ENCODE measurements at places on chromosomes 11 and 22.

DNA sequence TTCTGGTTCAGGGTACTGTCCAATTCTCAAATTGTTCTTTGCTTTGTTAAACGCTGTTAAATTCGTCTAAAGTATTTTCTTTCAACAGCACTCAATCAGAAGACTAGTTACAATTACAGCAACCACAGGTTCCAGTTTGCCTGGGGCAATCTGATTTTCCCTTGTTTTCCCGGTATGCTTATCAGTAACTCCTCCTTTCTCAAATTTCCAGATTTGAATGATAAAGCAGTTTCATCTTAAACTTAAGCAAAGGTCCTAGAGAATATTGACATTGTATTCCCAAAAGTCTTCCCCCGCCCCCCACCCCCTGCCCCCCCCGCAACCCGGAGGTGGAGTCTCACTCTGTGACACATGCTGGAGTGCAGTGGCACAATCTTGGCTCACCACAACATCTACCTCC lies 10.5 kb upstream of the USP28 start:
- no peak for DNase-seq

GRCh38 chr11:8800520-8801110 lies 110.4 kb upstream of the AKIP1 start:
- DNase-seq: no peak

- DNase-seq: no peak
Measured at GRCh38 chr11:45037434-45038005, 86.8 kb upstream of the TP53I11 start.

GRCh38 chr11:60455531-60456042 lies at the start of gene MS4A1:
Gene MS4A1 (plus strand): TSS chr11:60455847. CDS start chr11:60462375, 6,528 bp downstream.
- DNase-seq: no peak

DNA sequence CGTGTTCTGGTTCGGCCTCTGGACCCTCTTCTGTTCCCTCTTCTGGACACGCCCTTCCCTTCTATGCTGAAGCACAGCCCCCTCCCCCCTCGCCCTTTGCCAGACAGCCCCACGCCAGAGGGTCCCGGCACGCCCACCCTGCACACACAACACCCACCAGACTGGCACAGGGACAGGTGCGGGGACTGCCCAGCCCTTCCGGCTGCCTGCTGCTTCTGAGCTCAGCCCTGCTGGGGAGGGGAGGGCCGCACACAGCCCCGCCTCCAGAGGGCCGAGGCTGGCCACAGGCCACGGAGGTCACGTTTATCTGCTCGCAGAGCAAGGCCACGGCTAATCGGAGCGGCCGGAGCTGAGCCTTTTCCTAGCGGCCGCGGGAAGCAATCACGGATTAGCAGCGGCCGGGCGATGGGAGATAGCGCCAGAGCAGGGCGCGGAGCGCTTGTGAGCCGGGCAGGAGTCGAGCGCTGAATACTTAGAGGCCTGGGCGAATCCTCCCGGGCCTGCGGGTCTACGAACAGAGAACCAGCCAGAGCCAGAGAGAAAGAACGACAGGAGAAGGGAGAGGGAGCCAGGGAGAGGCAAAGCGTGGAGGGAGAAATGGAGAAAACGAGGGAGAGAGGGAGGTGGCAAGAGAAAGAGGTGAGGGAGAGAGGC lies 21.5 kb downstream of the OTUB1 start:
- DNase-seq: no peak

- no peak for DNase-seq
Measured at GRCh38 chr11:83257761-83258168, 28.4 kb downstream of the CCDC90B start.

DNA sequence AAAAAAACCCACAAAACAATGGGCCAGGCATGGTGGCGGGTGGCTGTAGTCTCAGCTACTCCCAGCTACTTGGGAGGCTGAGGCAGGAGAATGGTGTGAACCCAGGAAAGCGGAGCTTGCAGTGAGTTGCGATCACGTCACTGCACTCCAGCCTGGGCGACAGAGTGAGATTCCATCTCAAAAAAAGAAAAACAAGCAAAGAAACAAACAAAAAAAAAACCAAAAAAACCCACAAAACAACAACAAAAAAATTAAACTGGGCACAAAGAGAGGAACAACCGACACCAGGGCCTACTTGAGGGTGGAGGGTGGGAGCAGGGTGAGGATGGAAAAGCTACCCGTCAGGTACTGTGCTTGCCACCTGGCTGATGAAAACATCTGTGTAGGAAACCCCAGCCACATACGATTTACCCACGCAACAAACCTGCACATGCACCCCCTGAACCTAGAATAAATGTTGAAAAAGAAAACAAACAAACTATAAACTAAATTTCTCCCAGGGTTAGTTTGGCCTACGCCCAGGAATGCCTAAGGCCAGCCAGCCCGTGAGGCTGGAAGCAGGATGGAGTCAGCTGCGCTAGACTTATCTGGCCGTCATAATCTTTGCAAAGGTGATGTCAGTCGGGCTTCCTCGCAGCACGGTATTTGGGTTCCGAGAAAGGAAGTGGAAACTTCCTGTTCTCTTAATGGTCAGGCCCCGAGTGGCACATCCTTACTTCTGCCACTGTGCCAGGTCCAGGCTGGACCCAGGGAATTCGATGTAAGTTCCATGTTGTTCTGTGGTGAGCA lies 21.9 kb upstream of the CYB5R3 start:
- DNase-seq: no peak

- no peak for DNase-seq
Measured at GRCh38 chr11:57787920-57788702, 26.5 kb downstream of the CTNND1 start.

GRCh38 chr11:37988031-37988430 lies 1390.0 kb upstream of the RAG2 start:
- no peak for DNase-seq

DNA sequence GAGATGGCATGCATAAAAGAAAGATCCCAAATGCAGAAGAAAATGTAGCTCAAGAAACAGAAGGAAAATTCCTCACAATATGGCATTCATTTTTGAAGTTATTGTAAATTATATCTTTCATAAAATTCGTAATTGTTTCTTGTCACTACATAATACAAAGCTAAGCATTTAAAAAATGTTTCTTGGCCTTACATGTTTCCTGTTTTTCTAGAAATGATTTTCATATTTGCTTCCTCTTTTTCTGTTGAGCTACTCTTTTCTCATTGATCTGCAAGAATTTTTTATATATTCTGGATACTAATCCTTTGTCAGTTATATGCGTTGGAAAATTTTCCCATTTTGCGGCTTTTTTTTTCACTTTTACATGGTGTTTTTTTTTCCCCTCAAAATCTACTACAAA lies 48.0 kb downstream of the ENTHD1 start:
- no peak for DNase-seq

- DNase-seq: no peak
Measured at GRCh38 chr11:93017821-93018690, 48.6 kb downstream of the MTNR1B start.

DNA sequence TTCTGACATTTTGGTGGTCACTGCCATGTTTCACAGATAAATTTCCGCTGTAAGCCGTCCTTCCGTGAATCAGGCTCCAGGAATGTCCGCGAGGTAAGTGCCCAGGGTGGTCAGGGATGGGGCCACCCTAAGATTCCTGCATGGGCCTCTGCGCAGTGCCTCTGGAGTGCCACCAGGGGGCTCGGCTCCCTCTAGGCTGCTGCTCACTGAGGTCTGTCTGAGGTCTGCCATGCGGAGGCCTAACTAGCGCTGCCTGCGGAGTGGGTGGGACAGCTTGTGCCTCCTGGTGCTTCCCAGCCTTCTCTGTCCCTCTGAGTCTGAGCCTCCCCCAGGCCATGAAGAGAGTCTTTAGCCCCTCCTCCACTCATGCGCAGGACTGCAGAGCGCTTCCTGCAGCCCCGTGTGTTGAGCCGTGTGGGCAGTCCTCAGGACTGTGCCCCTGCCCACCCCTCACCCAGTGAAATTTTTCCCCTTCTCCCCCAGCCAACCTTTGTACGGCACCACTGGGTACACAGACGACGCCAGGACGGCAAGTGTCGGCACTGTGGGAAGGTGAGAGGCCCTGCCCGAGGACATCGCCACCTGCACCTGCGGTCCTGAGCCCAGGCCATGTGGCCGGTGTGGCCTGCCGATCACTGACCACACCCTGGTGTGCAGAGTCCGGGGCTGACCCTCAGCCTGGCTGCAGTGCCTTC lies 11.9 kb upstream of the MDK start:
- DNase-seq: no peak

DNA sequence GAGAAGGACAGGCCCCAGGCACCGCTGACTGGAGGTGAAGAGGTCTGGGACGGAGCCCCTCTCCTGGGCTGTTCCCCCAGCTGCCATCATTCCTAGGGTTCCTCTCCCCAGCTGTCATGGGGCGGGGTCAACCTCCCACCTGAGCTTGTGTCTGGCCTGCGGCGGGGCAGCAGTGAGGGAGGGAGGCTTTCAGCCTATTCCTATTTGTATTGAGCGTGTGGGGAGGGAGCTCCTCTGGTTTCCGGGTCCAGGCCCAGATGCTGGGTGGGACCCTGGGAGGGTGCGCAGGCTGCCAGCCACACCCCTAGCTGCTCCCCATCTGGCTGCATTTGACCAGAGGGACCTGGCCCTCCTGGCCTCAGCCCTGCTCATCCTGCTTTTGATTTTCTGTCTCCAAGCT lies 13.7 kb downstream of the TSPAN4 start:
- no peak for DNase-seq

- no peak for DNase-seq
Measured at GRCh38 chr11:9693801-9694553, 30.1 kb downstream of the SWAP70 start.

DNA sequence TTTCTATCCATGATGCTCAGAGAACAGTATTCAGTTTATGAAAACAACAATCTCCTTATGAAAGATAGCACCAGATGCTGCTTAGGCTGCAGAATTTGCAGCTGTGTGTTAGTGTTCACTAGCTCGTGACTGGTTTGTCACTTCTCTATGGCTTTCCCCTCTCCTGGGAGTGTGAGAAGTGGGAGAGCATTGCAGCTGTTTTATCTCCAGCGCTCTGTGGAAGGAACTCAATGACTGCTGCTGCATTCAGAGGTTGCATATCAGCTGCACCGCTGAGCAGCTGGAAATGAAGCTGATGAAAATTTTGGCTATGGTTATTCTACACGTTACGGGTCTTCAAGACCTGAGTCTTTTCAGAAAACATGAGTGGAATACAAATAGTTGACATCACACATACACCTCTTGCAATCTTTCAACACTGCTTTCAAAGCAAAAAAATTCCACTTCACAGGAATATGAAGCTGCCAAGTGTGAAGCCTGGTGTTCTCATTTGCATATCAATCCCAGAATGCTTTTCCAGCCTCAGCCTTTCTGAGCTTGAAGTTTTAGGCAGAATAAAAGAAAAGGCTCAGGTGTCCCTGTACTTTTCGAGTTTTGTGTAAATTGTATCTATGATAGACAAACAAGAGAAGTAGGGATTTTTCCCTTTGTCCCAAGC lies 149.3 kb upstream of the DDI1 start:
- DNase-seq: no peak

- no peak for DNase-seq
Measured at GRCh38 chr11:72831521-72832300, 17.5 kb downstream of the ATG16L2 start.

GRCh38 chr22:17922925-17923903 lies 101.1 kb downstream of the MICAL3 start:
- no peak for DNase-seq

- DNase-seq: no peak
Measured at GRCh38 chr11:67389477-67389876, 2.3 kb upstream of the RAD9A start.

Measured in left renal pelvis (tissue), 4 donors.